ENCODE measurements at places on chromosomes 6 and 20.

DNA sequence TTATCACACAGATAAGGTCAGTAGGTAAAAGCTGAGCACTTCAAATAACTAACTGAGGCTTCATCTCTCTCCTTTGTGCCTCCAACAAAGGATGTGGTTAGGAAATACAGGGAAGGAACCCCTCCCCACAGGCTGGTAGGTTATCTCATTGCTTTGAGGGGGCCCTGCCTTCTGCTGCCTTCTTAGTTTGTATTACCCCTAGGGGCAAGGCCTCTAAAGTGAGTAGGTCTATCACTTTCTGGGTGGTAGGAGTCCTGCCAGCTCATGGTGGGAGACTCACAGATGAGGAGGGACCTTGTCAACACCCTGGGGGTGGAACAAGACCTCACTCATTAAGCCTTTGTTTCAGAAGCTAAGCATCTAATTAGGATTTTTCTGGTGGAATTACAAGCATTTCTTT, 34.6 kb downstream of the EDN1 start:
- no peak for DNase-seq

DNA sequence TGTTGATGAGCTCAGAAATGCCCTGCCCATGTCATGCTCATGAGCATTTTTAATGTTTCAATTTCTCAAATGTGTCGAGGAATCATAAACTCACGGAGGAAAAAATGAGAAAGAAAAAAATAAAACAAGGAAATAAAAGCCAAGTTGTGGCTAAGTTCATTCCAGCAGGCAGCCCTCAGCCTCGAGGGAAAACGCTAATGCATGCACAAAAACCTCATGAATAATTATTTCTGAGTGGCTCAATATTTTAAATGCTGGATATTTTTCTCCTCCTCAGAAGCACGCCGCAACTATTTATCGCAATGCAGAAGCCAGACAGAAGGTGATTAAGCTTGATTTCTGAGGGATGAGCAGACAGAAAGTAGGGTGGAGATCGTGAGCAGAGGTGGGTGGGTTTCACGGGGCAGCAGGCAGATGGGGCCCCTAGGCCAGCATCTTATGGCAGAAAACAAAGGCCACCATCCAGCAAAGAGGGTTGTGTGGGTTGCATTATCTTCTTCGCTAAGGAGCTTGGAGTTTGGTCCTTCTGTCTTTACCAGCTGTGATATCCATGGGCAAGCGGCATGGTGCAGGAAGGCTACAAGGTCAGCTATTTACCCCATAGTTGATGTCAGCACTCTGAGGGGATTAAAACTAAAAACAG, 151.5 kb upstream of the LRFN2 start:
- DNase-seq, result no peak

DNA sequence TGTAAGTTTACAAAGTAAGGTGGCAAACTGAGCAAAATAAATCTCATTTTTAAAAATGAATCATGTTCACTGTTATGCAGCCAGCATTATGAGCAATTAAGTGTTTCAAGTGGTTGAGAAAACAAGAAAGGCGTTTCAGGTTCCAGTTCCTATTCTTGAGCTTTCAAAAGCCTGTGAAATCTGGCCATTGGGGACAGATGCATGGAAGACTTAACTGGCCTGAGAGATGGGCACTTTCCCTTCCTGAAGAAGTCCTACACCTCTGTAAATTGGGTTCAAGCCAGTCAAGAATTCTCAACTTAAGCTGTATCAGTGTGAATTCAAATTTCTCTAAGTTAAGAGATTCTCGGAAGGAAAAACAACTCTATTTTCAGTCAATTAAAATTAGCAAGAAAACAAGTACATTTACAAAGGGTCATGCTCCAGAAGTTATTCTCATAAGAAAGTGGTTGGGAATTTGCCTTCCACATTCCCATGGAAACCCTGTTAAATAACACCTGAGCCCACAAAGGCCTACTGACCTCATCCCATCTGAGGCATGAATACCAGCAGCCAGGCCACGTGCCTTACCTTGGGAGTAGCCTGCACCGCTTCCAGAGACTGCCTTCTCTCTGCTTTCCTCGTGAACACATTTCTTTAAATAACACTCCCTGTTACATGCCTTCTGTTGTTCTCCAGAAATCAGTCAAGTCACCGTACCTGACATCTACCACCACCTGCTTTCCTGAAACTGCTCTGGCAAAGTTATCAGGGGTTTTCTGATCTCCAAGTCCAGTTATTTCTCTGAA, 19.4 kb downstream of the MAP3K5 start:
- no peak for DNase-seq

GRCh38 chr20:59808729-59809381, 124.6 kb downstream of the SYCP2 start:
- DNase-seq, result no peak

- no peak for DNase-seq
These were observed 45.1 kb downstream of the PTK7 start for GRCh38 chr6:43120944-43121913.

DNA sequence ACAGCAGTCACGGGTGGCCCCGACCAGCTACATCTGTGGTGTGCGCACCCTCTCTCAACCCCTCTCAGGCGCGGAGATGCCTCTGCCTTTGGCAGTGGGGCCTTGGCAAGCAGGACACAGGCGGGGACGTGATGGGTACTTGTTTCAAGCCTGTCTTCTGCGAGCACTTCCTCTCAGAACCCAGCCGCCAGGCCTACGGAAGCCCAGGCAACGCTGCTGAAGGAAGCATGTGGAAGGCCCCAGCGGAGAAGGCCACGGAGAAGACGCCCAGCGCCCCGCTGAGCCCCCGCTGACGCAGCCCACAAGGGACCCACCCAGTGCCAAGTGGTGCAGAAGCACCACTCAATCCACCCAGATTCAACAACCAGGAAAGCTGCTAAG, 13.0 kb downstream of the SERPINB6 start:
- no peak for DNase-seq

DNA sequence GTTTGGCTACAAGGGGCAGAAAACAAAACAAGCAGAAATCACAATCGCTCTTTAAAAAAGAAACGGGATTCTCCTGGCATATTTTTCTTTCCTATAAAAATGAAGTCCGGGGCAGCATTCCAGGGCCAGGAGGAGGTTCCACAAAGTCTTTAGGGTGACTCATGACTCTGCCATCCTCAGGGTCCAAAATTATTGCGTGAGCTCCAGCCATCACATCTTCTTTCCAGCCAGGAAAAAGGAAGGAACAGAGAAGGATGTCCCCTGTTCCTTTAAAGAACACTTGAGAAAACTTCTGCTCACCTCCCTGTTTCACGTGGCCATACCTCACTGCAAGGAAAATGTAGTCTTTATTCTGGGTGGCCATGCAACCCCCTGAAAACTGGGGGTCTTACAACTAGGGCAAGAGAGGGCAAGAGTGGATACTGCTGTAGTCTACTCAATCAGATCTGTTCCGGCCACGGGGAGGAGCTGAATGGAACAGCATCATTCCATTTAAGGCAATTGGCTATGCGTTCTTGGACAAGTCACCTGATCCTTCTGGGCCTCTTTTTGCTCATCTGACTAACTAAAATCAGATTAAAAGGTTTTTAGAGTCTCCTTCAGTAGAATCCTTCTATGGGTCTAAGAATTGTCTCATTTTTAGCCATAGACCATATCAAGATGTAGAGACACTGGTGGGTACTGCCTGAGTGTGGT, 49.4 kb downstream of the CTCFL start:
- no peak for DNase-seq

GRCh38 chr6:170270984-170271593, 19.8 kb downstream of the DLL1 start:
- DNase-seq, result no peak

DNA sequence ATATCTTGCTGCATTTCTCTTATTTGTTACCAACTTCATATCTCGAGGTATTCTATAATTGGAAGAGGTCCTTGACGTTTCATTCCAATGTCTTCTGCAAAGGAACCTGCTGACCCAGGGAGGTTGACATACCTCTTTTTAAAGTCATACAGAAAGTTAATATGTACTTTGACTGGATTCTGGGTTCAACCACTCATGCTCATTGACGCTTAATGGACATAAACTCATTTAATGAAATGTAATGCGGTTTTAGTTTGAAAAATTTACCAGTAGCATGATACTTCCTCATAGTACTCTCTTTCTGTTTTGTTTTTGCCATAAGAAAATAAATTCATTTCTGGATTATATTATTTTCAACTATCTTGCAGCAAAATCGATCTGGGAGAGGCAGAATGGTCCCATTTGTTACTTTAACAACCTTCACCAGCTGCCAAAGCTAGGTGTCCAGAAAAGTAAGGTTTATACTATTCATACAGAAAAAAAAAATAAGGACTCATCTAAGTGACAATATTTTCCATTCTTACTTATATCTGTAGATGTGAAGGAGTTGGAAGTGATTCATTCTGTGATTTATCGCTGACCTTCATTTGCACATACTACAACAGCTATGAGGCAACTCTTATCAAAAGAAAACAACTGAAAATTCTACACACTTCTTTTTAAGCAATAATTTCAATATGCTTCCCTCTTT, 101.6 kb downstream of the ATXN1 start:
- DNase-seq, result no peak

DNA sequence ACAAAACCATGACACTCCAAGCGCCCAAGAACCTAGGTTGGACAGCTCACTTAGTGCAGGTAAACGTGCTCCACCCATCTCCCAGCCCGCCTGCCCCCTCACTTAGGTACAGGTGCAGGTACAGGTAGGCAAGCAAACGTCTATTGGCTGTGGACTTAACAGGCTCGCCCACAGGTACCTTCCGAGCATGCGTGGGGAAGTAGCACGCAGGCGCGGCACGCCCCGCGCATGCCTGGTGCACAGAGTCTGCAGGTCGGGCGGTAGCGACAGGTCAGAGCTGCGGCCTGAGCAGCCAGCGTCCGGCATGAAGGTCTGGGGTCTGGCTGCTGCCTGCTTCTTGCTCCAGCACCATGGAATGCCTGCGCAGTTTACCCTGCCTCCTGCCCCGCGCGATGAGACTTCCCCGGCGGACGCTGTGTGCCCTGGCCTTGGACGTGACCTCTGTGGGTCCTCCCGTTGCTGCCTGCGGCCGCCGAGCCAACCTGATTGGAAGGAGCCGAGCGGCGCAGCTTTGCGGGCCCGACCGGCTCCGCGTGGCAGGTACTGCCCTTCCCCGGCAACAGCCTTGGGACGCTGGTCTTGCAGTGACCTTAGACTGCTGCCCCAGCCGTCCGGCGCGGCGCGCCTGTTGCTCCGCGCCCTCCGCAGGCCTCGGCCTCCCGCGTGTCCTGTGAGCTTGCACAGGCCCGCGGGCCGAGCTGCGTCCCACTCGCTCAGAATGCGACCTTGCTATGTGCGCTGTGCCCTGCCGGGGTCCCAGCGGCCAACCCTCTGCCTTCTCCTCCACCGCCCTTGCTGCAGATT, at the start of gene MRS2:
Gene MRS2 (plus strand): TSS at position 240 of the 804 bp plus-strand sequence. CDS start 111 bp downstream, at position 351.
- peak; percentile 78 for DNase-seq

DNA sequence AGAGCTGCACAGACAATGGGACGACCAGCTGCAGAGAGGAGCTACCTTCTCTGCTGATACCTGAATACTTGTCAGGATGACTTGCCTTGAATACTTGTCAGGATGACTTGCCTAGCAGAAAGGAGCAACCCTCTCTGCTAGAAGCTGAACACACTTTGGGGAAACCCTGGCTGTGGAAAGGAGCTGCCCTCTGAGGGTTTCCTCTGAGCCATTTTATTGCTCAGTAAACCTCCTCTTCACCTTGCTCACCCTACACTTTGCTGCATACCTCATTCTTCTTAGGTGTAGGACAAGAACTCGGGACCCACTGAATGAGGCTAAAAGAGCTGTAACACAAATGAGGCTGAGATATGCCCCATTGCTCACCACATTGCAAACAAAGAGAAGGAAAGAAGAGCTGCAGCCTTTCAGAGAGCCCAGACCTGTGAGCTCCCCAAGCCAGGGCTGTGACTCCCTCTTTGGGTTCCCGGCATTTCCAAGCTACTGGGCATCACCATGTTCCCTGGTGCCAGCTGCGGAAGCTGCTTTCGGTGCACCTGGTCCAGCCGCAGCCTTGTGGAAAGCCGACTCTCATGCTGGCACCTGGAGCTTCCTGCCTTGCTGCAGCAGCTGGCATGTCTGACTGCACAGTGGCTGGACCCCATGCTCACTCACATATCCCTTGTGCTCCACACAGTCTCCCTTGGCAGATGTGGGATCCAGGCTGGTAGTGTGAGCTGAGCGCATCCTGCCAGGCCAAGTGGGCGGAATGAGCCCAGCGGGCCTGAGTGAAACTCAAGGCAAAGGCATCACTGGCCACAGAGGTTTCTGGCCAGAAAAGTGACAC, 106.7 kb upstream of the AHI1 start:
- no peak for DNase-seq

DNA sequence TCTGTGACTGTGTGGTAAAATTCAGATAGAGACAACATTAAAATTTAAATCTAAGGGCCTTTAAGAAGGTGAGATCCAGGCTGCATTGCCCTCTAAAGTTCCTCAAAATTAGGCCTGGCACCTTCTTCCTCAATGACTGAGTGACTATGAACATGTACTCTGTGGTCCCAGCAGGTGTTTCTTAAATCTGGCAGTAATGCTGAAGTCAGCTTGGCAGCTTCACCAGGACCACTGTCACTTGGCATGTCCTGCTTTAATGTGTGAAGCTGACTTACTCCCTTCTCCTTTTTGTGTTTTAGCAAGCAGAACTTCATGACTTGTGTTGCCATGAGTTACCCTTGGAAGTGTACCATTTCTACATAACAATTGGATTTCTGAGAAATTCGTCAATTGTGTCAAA, 141.7 kb downstream of the NKAIN2 start:
- DNase-seq, result no peak

- no peak for DNase-seq
These were observed 86.9 kb downstream of the LYRM4 start for GRCh38 chr6:5173810-5174209.

GRCh38 chr6:37321101-37321500, 32.7 kb upstream of the RNF8 start:
- no peak for DNase-seq

DNA sequence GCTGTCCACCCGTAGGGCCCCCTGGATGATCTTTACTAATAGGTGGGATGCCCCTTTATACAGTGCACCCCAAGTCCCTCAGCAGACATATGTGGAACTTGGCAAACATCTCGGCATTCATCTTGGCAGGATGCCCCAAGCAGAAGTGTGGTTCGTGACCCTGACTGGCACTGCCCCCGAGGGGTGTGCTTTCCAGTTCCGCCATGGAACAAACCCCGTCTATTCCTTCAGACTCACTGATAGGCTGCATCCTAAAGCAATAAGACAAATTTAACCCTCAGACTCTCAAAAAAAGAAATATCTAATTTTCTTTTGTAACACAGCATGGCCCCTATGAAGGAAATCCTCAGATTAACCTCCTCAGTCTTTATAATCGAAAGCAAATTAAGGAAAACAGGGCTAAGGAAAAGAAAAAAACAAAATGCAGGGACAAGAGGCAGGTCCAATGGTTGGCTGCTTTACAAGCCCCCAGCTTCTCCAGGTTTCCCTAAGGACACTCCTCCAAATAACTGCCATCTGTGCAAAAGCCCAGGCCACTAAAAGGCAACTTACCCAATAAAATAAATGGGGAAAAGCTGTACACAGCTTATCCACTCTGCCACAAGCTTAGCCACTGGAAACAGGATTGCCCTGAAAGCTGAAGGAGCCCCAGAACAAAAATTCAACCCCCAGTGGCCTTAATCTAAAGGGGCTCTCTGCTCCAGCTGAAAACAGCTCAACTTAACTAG, 30.5 kb upstream of the RIPK1 start:
- no peak for DNase-seq

Measured in stimulated activated naive CD4-positive, alpha-beta T cell treated with Interleukin-2 at 50 U/mL for 16 hours (primary cell).